C1 segment of cervical spinal cord (tissue), 14 donors: ENCODE measurements at places on chromosomes 2 and 18.

- no peak for DNase-seq
Observed at GRCh38 chr2:6885968-6886367, 8.4 kb downstream of the RSAD2 start.

GRCh38 chr2:219133976-219134375 is 26.6 kb downstream of the NHEJ1 start:
- DNase-seq = no peak

GRCh38 chr2:238700117-238700457 is 147.8 kb upstream of the TWIST2 start:
- DNase-seq = no peak

DNA sequence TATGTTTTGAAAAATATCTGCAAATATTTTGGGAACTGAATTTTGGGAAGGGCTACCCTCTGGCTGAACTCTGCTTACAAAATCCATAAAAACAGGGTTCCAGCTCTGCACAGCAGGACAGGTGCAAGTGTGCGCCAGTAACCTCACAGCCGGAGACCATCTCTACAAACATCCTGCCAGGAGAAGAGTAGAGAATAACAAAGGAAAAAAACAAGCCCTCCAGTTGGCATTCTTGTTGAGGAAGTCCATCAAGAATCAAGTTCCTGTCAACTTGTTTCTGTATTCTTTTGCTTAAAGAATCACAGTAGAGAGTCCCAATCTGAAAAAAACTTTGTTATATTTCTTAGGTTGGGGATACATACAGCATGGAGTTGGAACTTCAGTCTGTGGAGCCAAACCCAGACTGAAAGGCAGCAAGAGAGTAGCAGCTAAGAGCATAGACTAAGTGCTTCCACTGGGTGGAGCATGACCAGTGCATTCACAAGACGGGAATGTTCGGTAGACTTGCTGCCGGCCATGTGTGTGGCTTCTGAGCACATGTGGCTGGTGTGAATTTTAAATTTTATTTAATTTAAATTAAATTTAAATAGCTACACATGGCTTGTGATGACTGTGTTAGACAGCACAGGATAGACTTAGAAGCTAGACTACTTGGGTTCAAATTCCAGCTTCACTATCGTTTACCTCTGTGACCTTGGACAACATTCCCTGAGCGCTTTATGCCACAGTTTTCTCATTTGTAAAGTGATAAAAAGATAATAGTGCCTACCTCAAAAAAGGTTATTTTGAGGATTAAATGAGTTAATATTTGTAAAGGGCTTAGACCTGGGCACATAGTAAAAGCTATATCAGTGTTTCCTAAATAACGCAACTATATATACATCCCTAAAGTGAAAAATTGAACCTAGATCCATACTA is 41.9 kb downstream of the SPTBN1 start:
- DNase-seq = no peak

GRCh38 chr2:235709124-235709813 is 215.4 kb downstream of the AGAP1 start:
- DNase-seq = no peak

- DNase-seq = no peak
Observed at GRCh38 chr2:105641389-105641811, 103.3 kb upstream of the NCK2 start.
